ENCODE measurements at places on chromosomes 1 and 21. TPM values are rescaled to one million over a fixed set of nuclear protein-coding genes. Genes with fewer than 3 reads are reported as not detected.
A peak's percentile ranks its signal among the peaks of the same experiment; 100 is the strongest.

- DNase-seq = no peak
- H3K36me3 ChIP-seq = no peaks in the 10 kb centered on the region
- no peak overlapping the region for H3K4me3 ChIP-seq
- no peaks in the 10 kb centered on the region for H3K27me3 ChIP-seq
- peak overlapping the region; percentile 10 for H3K27ac ChIP-seq
- H3K4me1 ChIP-seq = no peaks in the 10 kb centered on the region
These were observed 513.6 kb downstream of the PLPP3 start for GRCh38 chr1:56065729-56066128.

- no peaks in the 10 kb centered on the region for H3K27me3 ChIP-seq
- H3K4me3 ChIP-seq = no peak overlapping the region
- peaks cover 46% of the 10 kb centered on the region for H3K4me1 ChIP-seq
These were observed 6.0 kb downstream of the STMN1 start for GRCh38 chr1:25900219-25900618.

DNA sequence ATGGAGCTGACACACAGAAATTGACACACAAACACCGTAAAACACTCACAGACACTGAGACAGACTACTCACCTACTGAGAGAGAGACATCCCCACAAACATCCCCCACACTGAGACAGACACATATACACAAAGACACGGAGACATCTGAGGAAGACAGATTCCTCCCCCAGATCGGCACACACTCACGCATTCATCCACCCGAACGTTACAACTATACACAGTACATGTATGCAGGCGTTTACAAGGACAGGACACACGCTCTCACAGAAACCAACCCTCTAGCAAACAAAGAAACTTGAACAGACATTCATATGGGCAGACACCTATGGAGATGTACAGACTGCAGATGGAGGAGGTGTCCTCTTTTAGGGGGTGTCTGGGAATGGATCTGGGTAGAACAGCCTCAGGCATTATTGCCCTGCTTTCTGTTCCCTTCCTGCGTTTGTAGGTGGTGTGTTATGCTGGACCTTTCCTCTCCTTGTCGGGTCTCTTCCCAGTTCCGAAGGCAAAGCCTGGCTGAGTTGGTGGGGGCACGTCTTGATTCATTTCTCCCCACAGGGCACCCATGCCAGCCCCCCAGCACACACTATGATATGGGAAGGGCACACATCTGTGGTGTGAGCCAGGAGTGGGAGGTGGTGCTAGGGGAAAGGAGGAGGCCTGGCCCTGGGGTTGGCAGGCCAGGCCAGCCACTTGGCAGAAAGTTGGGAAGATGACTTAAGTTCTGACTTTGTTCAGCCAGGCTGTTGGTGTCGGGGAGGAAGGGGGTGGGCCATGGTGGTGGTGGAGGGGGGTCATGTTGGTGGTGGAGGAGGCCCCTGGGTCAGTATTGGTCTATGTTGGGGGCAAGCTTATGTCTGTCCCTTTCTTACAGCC, 1.5 kb downstream of the KIRREL1 start:
- H3K4me1 ChIP-seq = peaks cover 46% of the 10 kb centered on the region
- DNase-seq = no peak
- no peaks in the 10 kb centered on the region for H3K27me3 ChIP-seq
- H3K36me3 ChIP-seq = no peaks in the 10 kb centered on the region
- peak overlapping the region; percentile 85 for H3K4me3 ChIP-seq
- H3K27ac ChIP-seq = peak overlapping the region; percentile 89

DNA sequence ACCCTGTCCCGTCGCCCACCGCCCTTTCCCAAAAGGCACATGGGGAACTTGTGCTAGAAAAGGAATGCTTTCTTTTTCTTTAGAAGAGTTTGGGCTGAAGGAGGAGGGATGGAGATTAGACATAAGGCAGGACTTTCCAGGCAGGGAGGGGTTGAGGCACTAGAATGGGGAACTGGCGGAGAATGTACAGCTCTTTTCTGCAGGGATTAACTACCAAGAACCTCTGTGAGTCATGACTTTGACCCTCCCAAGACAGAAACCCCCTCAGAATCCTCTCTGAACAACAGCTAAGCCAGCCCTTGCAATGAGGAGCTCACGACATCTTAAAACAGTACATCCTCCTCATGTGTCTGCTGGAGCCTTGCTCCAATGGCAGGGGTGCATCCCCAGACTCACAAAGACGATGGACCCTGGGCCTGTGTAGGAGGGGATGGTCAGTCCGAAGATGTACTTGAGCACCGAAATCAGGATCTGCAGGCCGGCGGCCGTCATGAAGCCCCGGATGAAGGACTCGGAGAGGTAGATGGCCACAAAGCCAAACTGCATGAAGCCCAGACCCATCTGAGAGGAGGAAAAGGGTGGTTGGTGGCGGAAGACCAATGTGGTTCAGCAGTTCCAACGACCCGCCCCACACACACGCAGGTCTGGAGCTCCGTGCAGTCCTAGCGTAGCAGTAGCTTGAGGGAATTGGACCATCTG, 13.6 kb downstream of the SLC26A9 start:
- peaks cover 31% of the 10 kb centered on the region for H3K4me1 ChIP-seq
- H3K36me3 ChIP-seq = no peaks in the 10 kb centered on the region
- DNase-seq = no peak

DNA sequence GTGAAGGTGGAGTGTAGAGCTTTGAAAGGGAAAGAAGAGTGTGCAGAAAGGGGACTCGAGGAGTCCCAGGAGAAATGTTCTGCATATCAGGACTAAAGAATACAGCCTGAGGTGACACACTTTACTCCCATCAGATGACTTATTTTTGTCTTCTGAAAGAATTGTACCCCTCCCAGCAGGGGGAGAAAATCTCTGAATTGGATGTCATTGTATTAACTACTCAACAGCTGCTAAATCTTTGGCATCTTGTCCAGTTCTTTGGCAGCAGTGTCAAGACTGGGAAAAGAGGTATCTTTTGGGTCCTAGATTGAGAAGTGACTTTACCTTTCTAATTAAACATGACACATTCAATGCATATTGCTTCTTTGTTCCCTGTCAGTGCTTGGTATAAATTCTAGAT, 18.9 kb downstream of the UBE4B start:
- H3K4me3 ChIP-seq = no peak overlapping the region
- no peak for DNase-seq
- H3K4me1 ChIP-seq = no peaks in the 10 kb centered on the region
- no peaks in the 10 kb centered on the region for H3K36me3 ChIP-seq

- H3K36me3 ChIP-seq = peaks cover 22% of the 10 kb centered on the region
- peaks cover 29% of the 10 kb centered on the region for H3K4me1 ChIP-seq
- peak overlapping the region; percentile 87 for H3K27ac ChIP-seq
- no peaks in the 10 kb centered on the region for H3K27me3 ChIP-seq
These were observed 3.2 kb downstream of the ATP1B1 start for GRCh38 chr1:169109561-169110134.

DNA sequence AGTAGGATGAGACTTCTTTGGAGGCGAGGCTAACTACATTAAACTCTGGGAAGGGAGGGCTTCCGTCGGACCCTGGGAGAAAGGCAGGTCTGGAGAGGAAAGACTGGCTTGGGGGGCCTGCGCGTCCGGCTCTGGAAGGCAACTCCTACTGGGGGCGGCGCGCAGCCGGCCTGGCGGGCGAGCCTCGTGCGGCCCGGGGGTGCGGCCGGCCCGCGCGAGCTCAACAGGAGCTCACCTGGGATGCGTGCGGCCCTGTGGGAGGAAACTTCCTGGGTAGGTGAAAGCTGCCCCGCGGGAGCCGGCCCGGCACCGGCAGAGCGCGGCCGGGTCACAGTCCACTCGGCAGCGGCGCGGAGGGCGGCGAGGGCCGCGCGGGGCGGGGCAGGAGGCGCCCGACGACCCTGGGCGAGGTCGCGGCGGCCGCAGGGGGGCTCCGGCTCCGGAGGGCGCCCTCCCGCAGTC, 449 bp downstream of the EPS15 start:
- DNase-seq = no peak
- H3K4me1 ChIP-seq = peaks cover 8% of the 10 kb centered on the region
- peak overlapping the region; percentile 79 for H3K27ac ChIP-seq
- H3K36me3 ChIP-seq = no peaks in the 10 kb centered on the region

The TRIM17 gene
- total RNA-seq = 5.2 TPM

The CCDC181 gene
- 14.8 TPM for total RNA-seq

Measured in spinal cord (tissue), 10 donors.